ENCODE measurements at places on chromosomes 4 and X.

DNA sequence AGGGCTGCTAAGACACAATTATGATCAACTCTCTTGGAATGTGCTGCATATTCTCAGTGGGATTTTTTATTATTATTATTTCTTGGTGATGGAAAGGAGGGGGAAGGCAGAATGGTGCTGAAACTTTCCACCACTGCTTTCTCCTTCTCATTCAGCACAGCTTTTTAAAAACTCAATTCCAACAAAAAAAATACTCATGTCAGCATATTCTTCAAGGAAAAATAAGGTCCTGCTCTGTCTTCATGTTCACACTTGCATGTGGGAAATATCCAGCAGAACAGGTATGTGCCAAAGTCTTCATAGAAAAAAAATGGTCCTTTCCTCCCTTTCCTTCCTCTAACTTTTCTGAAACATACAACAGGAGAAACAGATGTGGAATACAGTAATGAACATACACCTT lies 144.0 kb upstream of the ADAMTS3 start:
- DNase-seq = no peak

DNA sequence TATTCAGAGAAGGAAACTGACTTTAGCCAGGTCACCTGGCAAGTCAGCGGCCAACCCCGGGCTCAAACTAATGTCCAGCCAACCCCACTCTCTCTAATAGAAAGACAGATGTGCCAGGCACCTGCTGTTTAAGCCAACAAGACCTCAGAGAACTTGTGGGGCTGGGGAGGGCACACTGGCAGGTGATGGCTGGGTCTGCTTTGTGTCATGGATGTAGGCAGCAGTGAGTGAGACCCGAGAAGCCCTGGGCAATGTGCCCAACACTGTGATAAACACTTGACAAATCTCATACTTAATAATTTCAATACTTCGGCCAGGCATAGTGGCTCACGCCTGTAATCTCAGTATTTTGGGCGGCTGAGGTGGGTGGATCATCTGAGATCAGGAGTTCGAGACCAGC lies 9.0 kb upstream of the CD99L2 start:
- DNase-seq = no peak

GRCh38 chrX:47628982-47629381 lies 748 bp downstream of the CFP start:
- no peak for DNase-seq

GRCh38 chr4:15691346-15692135 lies 9.9 kb downstream of the FAM200B start:
- no peak for DNase-seq

DNA sequence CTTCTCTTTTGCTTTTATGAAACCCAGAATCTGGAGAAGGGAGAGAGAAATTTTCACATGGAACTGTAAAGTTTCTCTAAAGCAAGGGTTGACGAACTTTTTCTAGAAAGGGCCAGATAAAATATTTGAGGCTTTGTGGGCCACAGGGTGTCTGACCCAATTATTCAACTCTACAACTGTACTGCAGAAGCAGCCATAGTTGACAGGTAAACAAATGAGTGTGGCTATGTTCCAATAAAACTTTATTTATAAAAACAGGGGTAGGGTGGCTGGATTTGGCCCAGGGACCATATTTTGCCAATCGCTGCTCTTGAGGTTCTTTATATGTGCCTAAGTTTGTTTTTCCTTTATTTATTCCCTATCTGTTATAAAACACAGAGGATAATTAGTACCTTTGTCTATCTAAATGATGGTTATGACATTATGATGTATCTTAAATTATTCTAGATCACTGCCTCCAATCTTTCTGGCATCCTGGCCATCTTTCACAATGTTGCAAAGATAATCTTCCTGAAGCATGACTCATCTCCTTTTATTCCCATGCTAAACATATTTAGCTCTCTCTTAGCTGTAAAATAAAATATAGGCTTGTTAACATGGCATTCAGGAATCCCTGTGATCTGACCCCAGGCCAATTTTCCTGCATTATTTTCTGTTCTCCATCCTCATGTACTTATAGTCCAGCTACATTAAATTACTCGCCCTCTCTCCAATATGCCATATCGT lies 106.8 kb upstream of the CBLL2 start:
- no peak for DNase-seq

DNA sequence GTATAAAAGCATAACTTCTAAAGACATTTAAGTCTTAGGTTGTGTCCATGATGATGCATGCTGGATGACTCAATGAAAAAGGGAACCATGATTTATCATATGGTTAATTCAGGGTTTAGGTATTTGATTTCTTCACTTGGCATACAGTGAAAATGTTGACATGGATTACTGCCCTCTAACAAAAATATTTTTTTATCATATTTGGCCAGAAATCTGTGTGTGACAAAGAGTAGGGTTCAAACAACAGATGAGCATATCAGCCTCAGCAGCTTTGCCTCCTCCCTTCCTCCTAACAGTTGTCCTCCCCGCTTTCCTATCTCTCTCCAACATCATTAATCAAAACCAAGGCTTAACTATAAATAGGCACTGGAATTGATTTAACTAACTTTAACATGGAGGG lies 46.3 kb downstream of the ARHGAP6 start:
- DNase-seq = no peak

GRCh38 chr4:36316607-36317006 lies 35.2 kb downstream of the DTHD1 start:
- DNase-seq = no peak

DNA sequence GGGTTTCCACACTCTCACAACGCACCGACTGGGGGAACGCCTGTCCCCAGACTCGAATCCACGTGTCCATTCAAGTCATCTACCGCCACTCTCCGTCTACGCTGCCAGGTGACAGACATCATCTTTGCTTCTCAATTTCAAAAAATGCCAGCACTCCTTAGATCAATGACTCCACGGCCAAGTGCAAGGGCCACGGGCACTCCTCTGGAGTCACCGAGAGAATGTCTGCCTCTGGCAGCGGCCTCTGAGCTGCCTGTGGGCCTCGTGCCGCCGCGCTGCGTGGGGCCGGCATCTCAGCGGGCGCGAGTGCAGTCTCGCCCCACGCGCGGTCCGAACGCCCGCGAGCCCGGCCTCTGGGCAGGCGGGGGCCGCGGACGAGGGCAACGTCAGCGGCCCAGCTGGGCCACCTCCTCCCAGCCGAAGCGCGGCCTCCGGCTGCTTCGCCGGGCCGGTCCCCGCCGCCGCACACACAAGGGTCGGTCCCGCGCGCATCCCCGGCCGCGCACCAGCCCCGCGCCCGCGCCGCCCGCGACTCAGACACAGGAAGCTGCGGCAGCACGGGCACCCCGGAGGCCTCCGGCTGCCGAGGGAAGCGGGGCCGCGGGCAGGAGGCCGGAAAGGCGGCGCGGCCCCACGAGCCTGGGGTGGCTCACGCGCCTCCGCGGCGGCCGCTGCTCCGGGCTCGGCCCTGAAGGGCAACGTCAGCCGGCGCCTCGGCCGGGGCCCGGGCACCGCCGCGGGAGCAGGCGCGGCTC lies 450 bp downstream of the ACSL1 start:
- no peak for DNase-seq

DNA sequence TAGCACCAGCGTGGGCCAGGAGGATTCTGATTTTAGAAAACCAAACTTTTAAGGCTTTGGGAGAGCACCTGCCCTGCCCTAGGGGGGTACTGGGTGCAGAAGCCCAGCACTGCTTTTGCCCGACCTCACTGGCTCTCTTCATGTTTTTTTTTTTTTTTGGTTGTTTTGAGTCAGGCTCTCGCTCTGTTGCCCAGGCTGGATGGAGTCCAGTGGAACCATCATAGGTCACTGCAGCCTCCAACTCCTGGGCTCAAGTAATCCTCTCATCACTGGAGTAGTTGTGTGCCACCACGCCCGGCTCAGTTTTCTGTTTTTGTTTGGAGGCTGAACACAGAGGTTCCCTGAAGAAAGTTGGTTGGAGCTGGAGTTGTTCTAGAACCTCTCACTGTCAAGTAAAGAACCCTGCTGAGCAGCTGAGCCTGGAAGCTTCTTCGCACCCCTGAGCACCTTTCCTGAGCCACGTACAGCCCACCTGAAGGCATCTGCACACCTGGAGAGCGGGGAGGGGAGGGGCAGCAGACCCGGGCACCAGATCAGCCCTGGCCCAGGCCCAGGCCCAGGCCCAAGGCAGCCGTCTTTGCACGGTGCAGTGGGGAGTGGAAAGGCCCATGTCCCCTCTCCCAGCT lies 49.5 kb downstream of the SHROOM2 start:
- DNase-seq = no peak

DNA sequence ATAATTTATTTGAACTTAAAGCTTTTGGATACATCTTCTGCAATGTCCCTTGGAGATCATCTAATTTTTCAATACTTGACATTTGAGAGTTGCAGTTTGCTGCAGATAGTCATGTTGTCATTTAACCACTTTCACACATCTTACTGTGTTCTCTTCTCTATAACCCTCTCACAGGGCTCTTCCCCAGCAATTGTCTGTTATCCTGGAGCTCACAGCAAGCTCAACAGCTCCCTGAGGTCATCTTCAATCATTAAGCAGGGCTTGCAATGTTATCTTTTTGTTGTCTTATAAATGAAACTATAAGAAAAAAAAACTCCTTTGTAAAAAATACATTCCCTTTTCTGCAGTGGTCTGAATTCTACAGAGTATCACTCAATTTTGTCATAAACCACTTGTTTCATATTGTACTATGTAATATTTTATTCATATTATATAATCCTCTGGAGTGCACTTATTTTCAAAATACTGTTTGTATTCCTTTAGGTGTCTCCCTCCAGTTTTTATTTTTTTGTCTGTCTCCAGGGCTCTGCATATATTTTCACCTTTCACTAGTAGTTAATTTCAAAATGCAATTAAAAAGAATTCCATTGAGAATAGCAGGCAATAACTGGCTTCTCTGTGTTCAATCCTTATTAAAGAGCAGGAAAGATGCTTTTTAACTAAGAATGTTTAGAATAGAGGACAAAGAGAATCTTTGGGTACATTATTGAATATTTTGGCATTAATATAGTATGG lies 106.3 kb upstream of the ARSJ start:
- DNase-seq = no peak

DNA sequence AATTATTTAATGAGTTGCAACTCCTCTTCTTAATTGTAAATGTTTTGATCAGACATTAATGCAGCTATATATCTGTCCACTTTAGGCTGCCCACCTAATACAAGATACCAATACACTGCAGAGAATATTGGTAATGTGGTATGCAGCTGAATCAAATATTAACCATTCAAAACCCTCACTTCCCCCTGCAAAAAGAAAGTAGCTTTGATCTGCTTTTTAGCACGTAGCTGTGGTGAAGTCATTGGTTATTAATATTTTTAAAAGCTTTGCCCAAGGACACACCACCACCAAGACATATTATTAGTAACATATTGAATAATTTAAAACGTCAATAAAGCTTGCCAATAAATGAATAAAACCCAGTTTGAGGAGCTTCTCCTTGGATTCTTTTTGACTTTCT lies 28.6 kb upstream of the CYP2U1 start:
- DNase-seq = no peak

DNA sequence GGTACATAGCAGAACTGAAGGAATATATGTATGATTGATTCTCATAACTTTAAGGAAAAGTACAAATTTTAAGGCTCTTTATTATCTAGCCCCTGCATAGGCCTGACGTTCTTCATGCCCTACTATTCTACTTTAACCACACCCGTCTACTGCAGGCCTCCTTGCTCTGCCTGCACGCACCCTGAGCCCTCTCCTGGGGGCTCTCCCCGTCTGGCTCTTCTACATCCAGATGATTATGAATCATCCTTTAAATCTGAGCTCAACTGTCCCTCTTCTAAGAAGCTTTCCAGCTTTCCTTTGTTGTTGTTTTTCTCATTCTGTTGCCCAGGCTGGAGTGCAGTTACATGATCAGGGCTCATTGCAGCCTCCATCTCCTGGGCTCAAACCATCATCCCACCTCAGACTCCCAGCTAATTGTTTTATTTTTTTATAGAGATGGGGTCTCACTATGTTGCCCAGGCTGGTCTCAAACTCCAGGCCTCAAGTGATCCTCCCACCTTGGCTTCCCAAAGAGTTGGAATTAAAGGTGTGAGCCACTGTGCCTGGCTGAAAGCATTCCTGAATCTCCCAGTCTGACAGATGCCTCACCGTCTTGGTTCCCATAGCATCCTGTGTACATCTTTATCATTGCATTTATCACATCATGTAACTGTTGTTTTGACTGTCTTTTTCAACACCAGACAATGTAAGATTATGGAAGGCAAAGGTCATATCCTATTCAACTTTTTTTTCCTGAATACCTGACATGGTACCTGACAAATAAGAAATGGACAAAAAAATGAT lies 89.2 kb downstream of the WDFY3 start:
- no peak for DNase-seq

- DNase-seq = no peak
Measured at GRCh38 chr4:34202154-34202553, 2042.2 kb downstream of the ARAP2 start.

- DNase-seq = peak; percentile 0
Measured at GRCh38 chrX:65406532-65406931, 128.1 kb downstream of the LAS1L start.

GRCh38 chrX:124726292-124726691 lies 379.9 kb downstream of the SH2D1A start:
- no peak for DNase-seq

- no peak for DNase-seq
Measured at GRCh38 chrX:21715337-21715736, 42.6 kb downstream of the SMPX start.

GRCh38 chr4:153592064-153592463 lies 92.0 kb upstream of the TLR2 start:
- DNase-seq = no peak

GRCh38 chr4:36313703-36314102 lies 32.3 kb downstream of the DTHD1 start:
- DNase-seq = no peak

GRCh38 chr4:24473309-24473721 lies 111.0 kb downstream of the DHX15 start:
- DNase-seq = no peak

GRCh38 chr4:76851375-76851774 lies 46.6 kb downstream of the SOWAHB start:
- no peak for DNase-seq

DNA sequence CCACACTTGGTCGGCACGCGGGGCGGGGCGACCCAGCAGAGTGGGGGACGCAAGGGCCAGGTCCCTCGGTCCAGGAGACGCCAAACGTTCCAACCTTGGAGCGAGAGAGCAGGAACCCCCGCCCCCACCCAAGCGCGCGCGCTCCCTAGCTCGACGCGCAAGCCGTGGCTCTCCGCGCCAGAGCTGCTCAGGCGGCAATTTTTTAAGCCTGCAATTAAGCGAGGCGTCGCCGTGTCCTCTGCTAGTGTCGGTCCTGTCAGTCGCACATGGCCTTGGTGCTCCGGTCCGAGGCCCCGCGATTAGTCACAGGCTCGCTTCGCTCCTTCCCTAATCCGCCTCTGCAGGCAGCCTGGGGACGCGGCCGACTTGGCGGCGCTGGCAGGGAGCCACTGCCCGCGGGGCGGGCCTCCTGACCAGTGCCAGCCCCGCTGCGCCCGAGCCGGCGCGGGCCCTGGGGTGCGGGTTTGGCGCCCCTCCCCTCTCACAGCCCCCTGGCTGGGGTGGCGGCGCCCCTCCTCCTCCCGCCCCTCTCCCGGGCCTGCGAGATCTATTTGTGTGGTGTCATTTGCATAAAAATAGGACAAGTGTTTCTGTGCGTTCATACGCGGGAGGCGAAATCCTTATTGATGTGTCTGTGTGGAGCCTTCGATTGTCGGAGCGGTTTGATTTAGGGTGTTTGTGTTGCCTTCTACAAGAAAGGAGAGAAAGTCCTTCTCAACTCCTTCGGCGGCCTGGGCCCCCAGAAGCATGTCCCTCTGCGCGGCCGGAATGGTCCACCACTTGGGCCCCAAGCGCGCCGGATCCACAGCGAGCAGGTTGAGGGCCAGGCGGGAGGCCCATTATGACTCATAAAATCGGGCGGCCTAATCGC lies 9.8 kb upstream of the BCOR start:
- DNase-seq = no peak

- DNase-seq = no peak
Measured at GRCh38 chr4:76449833-76450232, 14.8 kb downstream of the SHROOM3 start.
